Stimulated activated CD4-positive, alpha-beta T cell treated with anti-CD3 and anti-CD28 coated beads, Interleukin-4, amount 100 ng/mL, for 1 hour (primary cell): ENCODE measurements at places on chromosomes 5 and 9.

DNA sequence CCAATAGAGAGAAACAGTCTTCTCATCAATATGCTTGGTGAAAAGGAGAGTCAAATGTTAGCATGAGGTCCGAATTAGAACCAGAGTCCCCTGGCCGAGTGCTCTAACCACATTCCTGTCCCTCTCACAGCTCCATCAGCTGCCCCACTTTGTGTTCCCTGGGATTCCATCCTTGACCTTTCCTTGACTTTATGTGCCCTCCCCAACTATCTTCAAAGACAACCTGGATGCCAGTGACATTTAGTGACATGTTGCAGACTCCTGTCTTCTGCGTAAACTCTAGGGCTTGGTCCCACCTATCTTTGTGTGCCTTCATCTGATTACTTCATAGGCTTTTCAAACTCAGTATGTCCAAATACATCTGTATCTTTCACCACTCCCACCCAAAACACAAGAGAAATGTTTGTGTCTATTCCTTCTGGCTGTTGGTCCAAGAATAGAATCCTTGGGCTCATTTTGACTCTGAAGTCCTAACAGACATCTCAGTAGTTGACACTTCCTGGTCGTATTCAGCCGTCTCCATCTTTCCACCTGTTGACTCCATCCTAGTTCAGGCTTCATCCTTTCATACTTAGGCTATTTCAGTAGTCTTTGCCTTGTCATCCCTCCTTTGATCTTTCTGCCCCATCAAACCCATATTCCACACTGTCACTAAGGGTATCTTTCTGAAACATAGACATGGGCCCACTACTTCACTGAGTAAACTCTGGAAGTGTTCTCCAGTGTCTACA, 101.4 kb upstream of the CD180 start:
- no peak for DNase-seq

DNA sequence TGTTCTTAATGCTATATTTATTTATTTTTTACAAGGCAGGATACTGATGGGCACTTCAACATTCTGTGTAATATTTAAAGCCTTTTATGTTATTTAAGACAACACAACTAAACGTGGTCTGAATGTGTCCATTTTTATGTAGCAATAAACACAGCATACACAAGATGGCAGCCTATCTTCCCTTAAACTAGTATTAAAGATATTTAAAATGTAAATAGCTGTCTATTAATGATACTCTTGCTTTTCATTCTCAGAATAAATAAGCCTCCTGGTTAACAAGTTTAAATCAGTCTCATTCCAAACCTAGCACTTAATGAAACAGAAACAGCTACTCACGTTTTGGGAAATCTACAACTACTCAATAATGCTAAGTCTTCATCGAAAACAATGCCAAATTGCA, 315.7 kb downstream of the MCTP1 start:
- DNase-seq, result no peak

GRCh38 chr9:18588002-18588401, 114.0 kb downstream of the ADAMTSL1 start:
- no peak for DNase-seq

- DNase-seq, result no peak
These were observed 1157.9 kb downstream of the TAF11L14 start for GRCh38 chr5:18792145-18792544.

GRCh38 chr9:124412228-124412575, 3.0 kb downstream of the PSMB7 start:
- no peak for DNase-seq

DNA sequence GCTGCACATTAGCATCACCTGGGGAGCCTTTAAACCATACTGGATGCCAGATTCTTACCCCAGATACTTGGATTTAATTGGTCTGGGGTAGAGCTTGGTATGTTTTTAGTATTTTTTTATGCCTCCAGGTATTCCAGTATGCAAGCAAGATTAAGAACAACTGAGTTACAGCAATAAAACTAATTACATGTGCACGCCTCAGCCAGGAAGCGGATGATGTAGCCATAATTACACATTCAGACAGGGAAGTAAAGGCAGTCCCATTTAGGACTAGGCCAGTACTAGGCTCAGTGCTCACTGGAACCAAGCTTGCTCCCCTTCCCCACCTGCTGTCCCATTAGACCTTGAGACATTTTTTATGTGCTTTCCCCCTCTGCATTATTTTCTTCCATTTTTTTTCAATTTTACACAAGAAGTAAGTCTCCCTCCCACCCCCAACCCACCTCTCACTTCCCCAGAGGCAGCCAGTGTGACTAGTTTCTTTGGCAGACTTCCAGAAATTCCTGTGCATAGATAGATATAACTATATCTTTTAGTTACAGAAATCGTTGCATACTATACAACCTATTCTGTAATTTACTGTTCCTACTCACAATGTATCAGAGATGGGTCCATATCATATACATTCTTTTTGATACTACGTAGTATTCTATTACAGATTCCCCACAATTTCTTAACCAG, 7.1 kb upstream of the GNAQ start:
- DNase-seq, result no peak

- DNase-seq, result no peak
These were observed 1.1 kb downstream of the NIPAL4 start for GRCh38 chr5:157460921-157461792.

DNA sequence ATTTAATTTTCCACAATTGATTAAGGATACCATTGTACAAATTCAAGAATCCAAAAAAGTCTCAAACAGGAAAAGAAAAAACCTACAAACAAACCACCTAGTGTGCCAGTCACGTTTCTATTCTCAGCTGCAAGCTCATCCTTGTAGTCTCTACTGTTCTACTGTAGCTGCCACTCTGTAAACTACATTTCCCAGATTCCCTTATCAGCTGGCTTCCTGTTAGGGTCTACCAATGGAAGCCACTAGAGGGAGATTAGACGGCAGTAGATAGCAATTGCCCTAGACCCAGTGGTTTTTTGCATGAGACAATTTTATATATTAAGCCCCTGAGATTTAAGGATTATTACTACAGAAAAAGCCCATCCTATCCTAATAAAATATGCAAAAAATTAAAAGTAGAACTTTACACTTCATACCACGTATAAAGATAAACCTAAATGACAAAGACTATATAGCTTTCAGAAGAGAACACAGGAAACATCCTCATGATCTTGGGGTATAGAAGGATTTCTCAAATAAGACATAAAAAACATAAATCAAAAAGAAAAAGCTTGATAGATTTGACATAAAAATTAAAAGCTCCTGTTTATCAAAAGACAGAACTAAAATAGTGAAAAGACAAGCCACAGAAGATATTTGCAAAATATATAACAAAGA, 37.4 kb downstream of the P4HA2 start:
- DNase-seq, result no peak

- DNase-seq, result peak; percentile 2
These were observed 2.0 kb downstream of the NKD2 start for GRCh38 chr5:1010641-1011046.

- DNase-seq, result no peak
These were observed 64.8 kb downstream of the UNC13B start for GRCh38 chr9:35226651-35227050.

DNA sequence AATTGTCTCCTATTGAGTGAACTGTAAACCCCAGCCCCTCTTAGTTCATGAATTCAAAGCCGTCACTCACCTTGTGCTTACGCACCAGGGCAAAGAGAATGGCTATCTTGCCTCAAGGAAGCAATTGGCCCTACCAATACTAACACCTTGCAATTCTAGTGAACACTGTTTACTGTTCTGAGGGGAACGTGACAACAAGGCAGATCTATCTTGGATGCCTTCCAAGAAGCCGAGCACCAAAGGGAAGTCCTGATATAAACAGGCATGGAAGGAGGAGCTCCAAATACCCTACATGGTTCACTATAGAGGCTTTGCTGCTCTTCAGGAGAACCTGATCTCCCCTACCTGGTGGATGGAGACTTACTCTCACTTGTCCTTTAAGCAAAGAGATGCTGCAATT, 1.7 kb upstream of the PLPPR1 start:
- no peak for DNase-seq

DNA sequence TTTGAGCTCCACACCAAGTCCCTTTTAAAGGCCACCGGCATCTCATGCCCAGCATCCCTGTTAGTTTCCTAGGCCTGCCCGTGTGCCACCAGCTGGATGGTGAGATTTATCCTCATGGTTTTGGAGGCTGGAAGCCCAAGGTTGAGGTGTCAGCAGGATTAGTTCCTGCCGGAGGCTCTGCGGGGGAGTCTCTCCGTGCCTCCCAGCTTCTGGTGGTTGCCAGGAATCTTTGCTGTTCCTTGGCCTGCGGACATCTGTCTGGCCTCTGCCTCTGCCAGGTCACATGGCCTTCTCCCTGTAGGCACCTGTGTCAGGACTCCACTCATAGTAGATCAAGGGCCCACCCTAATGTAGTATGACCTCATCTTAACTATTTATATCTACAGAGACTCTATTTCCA, 45.4 kb downstream of the JADE2 start:
- no peak for DNase-seq

DNA sequence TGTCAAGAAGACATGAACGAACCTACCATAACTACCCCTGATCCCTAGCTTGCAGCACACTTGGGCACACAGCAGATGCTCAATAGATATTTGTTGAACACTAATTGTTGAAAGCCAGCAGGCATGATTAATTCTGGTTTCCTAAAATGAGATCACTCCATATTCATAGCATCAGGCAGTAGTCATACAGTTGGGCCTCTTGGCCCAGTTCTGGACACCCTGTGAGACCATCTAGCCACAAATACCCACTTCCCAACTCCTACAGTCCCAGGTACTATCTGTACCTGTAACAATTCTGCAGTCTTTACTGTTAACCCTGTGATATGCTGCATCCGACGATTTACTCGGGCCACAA, 24.2 kb downstream of the P4HA2 start:
- no peak for DNase-seq

DNA sequence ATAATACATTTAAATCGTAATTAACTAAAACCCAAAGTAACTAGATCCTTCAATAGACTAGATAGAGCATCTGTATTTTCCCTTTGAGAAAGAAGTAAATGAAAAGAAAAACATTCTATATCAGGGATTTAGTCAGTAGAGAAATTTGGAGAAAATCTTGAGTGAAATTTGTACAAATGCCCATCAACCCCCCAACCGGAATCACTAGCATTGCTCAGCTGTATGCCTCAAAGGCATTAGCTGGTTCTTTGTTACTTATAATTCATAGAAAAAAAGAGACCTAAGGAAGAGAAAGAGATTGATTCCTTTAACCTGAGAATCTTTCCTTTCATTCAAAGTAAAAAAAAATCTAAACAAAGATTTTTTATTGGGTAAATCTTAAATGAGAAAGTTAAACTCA, 659 bp downstream of the OMD start:
- DNase-seq, result no peak

DNA sequence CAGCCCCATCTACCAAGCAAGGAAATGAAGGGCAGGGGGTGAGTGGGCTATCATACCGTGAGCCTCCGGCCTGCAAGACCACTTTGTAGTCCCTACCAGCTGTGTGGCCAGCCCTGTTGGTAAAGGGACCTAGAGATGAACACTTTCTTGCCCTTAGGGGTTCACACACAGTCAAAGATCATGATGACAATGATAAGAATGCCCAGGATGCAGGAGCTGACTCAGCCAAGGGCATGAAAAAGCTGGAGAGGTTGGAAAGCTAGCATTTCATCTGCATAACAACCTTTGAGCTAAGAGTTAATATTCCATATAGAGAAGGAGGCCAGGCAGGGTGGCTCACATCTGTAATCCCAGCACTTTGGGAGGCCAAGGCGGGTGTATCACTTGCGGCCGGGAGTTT, 19.2 kb upstream of the FGFR4 start:
- no peak for DNase-seq

- no peak for DNase-seq
These were observed 86.4 kb downstream of the AMBP start for GRCh38 chr9:113991714-113992113.

- DNase-seq, result no peak
These were observed 87.9 kb upstream of the FSD1L start for GRCh38 chr9:105359892-105360291.

DNA sequence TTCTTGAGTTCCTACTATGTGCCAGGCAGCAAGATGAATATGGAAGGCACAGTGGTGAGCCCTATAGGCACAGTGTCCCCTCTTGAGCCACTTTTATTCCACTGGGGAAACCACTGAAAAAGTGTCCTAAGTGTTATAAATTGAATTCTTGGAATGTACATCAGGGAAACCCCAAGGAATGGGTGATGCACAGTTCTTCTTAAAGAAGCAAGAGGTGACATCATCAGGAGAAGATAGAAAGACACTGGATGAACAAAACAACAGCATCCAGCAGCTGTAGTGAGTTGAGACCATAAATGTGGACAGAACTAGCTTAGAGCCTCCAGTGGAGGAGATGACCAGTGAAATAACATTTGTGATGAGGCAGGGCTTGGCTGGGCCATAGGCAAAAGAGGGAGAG, 199.2 kb upstream of the ANKRD55 start:
- DNase-seq, result no peak

- DNase-seq, result no peak
These were observed 20.2 kb downstream of the GRAMD2B start for GRCh38 chr5:126443374-126443851.

- DNase-seq, result no peak
These were observed 22.1 kb upstream of the LRRC14B start for GRCh38 chr5:169071-169727.

- DNase-seq, result no peak
These were observed 31.9 kb downstream of the CNTFR start for GRCh38 chr9:34557426-34558321.

DNA sequence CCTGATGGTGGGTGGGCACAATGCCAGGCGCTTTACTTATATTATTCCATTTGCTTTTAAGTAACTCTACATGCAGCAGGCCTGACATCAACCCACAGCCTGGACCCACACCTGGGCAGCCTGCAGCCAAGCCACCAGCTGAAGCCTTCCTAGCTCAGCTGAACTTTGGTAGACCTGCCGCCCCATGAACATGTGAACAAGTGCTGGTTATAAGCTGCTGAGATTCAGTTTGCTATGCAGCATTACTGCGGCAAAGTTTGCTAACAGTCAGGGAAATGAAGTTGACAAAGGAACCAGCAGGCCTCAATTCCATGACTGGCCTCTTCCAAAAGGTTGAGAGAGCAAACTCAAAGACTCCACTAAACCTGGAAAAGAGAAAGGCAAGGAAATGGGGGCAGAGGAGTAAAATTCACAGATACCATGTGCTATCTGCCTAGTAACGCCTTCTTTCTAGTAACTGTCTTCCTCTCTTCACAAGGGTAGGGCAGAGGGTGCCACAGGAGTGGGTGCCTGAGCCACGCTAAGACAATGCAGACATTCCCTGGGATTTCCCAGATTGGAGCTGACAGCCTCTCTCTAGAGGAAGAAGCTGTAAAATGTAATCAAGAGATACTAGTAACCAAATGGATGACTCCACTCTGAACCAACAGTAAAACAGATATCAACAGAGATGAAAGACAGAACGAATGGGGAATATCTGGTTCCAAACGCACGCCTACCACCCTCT, 2.9 kb downstream of the BOD1 start:
- DNase-seq, result no peak

- no peak for DNase-seq
These were observed 8.4 kb downstream of the FNBP1 start for GRCh38 chr9:130034570-130034969.

DNA sequence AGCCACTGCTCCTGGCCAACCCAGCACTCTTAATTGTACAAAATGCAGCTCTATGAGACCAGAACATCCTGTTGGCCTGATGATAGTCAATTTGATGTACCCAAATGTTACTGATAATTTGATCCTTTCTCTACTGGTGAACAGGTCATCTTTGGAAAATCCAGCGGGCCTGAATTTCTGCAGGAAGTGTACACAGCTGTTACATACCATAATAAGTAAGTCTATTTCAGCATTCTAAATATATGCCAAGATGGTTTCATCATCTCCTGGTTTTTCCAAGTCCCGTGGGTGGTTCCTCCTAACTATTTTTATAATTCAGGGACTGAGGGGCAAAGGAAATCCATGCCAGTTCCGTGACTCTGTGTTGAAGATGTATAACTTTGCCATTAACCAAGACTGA, 155.4 kb downstream of the DOCK8 start:
- DNase-seq, result no peak
